Stimulated activated CD8-positive, alpha-beta memory T cell treated with anti-CD3 and anti-CD28 coated beads, Interleukin-4, amount 100 ng/mL, for 4 hours (primary cell): ENCODE measurements at places on chromosomes 2 and 18.
A peak's percentile ranks its signal among the peaks of the same experiment; 100 is the strongest.

DNA sequence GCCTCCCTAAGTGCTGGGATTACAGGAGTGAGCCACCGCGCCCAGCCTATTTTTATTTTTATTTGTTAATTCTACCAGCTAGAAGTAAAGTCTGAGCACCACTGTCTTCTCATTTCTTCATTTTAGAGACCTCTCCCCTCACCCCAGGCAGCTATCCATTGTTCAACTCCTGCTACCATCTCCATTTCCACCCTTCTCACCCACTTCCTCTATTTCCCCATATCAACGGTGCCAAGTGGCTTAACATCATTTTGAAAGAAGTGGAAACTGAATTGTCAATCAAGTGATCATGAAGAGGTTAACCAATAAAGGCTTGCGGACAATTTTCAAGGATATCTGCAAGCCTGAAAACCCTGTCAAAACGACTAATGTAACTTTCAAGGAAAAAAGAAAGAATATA lies 323.1 kb downstream of the NBAS start:
- DNase-seq = no peak

DNA sequence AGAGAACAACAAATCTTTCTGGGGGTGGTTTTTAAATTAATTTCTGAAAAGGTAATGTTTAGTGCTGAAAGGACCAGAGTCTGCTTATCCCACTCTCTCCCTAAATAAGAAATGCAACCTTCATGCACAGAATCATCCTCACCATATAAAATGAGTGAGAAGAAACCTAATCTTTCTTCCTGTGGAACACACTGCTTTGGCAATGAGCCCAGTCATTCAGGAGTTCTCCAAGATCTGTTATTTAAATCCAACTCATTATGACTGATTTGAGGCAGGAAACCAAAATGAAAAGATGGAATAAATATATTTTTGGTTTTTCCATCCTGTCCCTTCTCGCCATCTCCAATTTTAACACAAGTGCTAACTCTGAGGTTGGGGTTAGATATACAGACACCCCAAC lies 228.3 kb downstream of the SRBD1 start:
- DNase-seq = no peak

DNA sequence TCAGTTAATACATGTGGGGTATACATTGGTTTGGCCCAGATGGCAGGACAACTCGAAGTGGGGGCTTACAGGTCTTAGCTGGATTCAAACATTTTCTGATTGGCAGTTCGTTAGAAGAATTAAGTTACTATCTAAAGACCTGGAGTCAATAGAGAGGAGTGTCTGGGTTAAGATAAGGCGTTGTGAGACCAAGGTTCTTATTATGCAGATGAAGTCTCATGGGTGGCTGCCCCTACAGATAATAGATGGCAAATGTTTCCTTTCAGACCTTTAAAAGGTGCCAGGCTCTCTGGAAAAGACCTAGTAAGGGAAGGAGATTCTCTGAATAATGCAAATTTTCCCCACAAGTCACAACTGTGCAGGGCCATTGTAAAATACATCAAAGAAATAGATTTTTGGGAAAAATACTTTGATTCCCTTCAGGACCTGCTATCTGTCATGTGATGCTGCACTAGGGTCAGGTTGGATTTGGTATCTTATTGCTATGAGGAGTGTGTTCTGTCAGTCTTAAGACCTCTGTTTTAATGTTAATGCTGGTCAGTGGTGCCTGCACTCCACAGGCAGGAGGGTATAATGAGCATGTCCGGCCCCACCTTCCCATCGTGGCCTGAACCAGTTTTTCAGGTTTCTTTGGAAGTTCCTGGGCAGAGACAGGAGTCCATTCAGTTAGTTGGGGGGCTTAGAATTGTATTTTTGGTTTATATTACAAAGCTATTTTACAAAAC lies 14.3 kb upstream of the MC5R start:
- DNase-seq = no peak

GRCh38 chr2:205408696-205409095 lies 273.6 kb upstream of the NRP2 start:
- DNase-seq = no peak

DNA sequence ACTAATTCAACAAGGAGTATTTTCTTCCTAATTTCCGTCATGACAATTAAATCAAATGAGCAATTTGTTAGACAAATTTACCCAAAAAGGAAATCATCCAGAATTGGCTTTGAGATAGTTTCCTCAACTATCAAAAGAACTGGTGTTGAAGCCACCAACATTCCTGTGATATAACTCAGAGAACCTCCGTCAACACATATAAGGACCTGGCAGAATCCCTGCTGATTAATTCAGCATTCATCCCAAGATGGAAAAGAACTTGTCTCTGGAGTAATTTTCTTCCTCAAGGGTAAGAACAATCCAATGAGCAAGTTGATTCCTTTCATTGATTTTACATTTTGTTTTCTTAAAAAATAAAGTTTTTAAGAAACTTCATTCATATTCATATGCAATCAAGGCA lies 62.0 kb downstream of the MBD2 start:
- no peak for DNase-seq

- DNase-seq = no peak
Measured at GRCh38 chr2:44744961-44745892, 196.3 kb upstream of the SIX3 start.

DNA sequence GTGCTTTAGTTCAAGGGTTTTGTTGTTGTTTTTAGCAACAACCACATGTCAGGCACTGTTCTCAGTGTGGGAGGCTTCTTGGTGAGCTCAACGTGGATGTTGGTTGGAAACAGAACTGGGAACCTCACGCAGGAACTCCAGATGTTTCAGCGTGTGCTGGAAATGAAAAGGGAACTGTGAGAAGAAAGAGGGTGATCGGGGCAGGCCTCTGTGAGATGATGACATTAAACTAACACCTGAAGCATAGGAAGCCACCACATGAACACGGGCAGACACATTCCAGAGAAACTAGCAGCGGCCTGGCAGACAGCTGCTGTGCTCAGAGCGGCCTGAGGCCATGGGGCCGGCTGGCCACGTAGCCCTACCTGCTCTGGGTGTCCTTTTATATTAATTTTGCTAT lies 66.4 kb downstream of the COA5 start:
- no peak for DNase-seq

GRCh38 chr2:156147594-156148330 lies 184.8 kb downstream of the NR4A2 start:
- DNase-seq = no peak

- no peak for DNase-seq
Measured at GRCh38 chr18:34631093-34631966, 78.8 kb upstream of the DTNA start.

GRCh38 chr2:165969227-165969626 lies 15.7 kb upstream of the TTC21B start:
- DNase-seq = no peak

GRCh38 chr2:173652767-173653431 lies 298.2 kb downstream of the CDCA7 start:
- DNase-seq = no peak

DNA sequence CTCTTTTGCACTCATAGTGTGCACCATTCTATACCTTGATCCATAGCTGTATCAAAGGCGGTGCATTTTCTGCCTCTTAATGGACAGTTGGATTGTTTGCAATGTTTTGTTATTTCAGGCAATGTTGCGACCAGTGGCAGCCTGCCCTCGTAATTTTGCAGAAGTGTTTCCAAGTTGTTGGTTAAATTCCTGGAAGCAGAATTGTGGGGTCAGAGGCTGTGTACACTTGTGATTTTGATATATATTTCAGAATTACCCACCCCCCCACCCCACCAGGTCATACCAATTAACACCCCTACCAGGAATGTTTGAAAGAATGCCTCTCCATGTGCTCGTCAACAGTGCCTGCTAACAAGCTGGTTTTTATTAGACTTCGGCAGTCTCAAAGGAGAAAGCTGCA lies 32.4 kb upstream of the IL1R1 start:
- DNase-seq = no peak

DNA sequence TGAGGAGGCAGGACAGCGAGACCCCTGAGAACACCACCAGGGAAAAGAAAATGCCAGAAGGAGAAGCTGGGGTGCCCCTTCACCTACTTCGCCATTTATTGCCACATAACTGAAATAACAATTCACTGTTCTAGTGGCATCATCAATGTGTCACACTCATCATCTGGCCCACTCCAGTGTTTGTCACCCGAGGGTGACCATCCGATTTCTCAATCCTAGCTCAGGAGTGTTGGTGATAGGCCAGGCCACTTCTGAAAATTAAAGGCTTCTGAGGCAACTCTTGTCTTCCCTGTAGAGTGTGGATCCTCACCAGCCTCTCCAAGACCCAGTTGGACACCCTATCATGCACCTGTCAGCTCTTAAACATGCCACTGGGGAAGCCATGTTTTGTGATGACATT lies 62.9 kb upstream of the BZW1 start:
- no peak for DNase-seq

- DNase-seq = no peak
Measured at GRCh38 chr2:191927319-191927867, 80.5 kb upstream of the CAVIN2 start.

DNA sequence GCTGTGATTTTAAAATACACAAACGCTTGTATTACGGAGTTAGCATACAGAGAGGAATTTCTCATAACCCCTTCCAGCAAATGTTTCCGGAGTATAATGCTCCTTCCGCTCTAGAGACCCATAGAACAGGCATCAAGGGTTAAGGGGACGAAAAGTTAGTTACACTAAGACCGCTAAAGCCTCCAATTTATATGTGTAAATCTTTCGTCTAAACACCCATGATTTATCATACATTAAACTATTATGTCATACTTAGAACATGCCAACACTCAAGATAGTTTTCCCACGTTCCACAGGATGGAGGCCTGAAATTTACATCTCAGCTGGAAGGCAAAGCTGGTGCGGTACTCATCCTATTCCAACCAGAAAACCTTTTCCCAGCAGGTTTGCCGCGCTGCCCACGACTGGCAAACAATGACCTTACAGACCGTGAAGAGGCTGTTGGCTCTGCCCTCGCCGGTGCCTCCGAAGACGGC lies 650 bp downstream of the ORMDL1 start:
- no peak for DNase-seq

DNA sequence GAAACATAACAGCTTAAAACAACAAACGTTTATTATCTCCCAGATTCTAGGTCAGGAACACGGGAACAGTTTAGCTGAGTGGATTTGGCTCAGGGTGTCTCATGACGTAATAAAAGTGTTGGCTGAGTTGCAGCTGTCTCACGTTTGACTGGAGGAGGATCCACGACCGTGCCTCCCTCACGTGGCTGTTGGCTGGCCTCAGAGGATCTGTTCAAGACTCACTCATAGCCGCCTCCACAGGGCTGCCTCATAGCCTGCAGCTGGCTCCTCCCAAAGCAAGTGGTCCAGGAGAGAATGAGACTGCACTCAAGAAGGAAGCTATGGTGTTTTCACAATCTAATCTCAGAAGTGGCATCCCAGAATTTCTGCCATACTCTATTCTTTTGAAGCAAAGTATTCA lies 167.1 kb downstream of the RPRM start:
- DNase-seq = no peak

DNA sequence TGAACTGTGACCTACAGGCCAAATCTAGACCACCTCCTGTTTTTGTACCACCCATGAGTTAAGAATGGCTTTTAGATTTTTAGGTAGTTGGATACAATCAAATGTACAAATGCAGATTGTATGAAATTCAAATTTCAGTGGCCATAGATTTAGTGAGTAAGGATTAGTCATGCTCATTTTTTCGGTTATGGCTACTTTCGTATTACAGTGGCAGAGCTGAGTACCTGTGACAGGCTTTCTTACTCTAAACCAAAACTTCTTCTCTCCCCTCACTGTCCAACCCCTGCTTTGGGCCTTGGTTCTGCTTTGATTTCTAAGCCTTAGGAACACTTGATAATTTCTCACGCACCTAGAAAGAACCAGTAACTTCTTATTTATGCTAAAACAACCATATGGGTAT lies 82.1 kb downstream of the CDC42EP3 start:
- DNase-seq = no peak

DNA sequence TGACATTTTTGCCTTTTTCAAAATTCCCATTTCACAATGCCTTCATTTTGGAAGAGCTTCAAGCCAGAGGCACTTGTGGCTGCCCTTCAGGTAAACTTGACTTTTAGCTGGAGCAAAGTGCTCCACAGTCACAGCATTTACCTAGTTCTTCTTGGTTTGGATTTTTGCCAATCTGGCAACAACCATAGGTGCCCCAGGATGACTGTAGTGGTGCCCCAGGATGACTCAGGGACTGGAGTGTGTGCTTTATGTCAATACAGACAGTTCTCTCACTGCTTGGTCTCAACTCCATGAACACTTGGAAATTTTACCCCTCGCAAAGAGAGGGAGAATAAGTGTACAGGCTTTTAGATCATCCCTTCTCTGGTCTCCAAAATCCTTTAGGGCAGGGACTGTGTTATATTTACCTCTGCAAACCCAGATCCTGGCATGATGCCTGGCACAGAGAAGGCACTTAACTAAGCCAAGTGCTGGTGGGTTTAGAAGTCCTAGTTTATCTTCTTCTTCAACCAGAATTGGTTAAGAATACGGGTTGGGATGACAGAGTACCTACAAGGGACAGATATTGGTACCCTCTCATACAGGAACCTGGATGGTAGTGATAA lies 15.3 kb upstream of the PTPN4 start:
- DNase-seq = no peak

DNA sequence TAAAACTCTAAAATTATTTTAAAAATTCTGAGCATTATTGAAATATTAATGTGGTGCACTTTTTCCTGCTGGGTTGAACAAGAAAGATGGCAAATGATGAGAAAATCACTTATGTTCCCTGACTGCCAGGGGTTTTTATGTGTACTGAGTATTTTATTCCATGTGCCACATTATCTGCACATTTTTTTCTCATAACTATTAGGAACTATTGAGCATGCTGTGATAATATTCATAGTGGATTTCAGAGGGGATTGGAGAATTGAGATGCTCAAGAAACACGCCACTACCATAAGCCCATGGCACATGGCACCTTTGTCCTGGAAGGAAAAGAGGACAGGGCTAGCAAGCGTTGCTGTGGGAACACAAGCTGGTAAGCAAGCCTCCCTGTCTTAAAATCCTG lies 478.5 kb upstream of the GYPC start:
- DNase-seq = no peak

DNA sequence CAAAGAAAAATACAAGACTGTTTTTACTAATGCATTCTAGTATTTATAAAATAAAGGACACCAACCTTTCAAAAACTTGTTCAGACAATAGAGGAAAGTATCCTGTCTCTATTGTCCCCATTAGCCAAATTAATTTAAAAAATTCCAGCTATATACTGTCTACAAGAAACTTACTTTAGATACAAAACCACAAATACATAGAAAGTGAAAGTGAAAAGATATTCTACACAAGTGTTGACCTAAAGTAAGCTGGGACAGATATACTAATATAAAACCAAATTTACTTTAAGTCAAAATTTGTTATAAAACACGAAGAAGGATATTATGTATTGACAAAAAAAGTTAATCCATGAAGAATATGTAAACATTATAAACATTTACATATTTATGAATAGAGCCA lies 893.3 kb upstream of the TMEFF2 start:
- DNase-seq = no peak

- peak; percentile 76 for DNase-seq
Measured at GRCh38 chr2:96538487-96539214, 2.1 kb downstream of the ARID5A start.

DNA sequence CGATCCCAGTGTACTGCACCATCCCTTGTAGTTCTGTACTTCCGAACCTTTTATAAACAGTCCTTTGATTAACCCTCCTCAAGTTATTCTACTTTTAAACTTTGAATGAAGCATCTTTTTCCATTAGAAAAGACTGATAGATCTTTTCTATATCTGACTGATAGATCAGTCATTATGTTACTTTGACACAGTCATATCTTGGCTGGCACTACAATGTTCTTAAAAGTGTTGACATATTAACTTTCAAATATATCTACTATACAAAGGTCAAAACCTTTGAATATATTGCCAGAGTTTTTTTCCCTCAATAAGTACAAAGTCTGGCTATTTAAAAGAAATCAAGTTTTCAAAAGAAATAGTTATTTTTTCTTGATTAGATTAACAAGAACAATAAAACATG lies 35.4 kb upstream of the NABP1 start:
- DNase-seq = no peak
